Stimulated activated CD4-positive, alpha-beta T cell treated with anti-CD3 and anti-CD28 coated beads, Interleukin-2, amount 100 ng/mL, for 4 hours (primary cell): ENCODE measurements at places on chromosomes 3 and 15.

DNA sequence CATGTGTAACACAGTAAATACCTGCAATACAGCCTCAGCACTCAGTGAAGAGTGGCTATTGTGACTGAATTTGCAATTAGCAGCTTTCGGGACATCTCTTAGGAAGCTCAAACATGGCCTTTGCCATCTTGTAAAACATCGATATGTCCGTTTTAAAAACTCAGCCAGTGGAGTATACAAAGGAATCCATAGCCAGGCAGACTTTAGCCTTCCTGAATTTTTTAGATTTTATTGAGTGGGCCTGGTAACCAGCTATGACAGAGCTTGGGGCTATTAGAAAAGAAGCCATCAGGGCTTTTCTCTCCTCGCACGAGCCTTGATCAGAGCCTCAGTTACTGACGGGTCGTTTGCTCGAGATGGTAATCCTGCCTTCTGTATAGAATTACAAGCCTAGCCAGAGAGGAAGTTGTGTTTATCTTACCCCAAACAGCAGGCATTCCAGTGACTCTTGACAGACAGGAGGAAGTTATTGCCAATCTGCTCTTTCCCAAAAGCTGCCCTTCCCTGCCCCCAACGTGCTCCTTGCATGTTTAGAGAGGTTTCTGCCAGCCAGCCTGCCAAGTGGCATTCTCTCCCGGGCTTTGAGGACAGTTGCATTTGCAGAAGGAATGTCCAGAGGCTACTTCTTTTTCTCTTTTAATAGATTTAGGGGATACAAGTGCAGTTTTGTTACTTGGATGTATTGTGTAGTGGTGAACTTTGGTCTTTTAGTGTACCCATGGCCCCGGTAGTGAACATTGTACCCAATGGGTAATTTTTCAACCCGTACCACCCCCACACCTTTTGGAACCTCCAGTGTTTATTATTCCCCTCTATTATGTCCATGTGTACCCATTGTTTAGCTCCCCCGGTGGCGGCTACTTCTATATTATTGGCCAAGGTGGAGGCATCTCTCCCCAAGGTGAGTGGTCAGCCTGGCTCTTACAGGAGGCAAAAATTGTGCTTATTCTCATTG lies 40.6 kb downstream of the ITPR1 start:
- DNase-seq, result no peak

DNA sequence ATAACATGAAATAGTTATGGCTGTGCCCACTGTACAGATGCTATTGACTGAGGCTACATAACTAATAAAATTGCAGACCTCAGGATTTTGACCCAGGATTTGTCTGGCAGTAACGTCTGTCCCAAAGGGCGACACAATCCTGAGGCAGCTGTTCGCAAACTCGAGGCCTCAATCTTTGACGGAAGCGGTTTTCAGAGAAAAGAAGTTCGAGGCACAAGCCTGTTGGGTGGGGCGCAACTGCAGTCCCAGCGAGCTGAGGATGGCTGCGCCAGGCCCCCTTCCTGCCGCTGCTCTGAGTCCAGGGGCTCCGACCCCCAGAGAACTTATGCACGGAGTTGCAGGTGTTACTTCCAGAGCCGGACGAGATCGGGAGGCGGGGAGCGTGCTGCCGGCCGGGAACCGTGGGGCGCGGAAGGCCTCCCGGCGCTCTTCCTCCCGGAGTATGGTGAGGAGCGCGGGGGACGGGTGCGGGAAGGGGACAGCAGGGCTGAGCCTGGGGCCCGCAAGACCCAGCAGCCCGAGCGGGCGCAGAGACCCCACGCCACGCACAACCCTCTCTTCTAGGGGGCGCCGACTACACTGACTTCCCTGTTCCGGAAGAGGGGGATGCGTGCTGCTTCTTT lies at the start of gene PARP15:
PARP15 (plus strand) TSS at position 242 of the 623 bp plus-strand sequence; CDS start at position 260, 18 bp downstream.
- no peak for DNase-seq

GRCh38 chr15:52805351-52806283 lies 15.5 kb upstream of the ONECUT1 start:
- DNase-seq, result no peak

DNA sequence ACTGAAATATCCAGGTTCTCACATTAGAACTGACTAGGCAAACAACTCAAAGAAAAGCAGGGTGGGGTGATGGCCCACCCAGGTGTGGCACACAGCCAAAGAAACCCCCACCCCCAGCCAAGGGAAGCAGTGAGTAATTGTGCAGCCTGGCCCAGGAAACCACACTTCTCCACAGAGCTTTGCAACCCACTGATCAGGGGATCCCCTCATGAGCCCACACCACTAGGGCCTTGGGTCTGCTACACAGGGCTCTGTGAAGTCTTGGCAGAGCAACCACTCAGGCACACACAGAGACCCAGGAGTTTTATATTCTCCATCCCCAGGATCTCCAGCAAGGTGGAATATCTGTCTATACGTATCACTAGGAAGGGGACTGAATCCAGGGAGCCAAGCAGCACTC lies 22.2 kb upstream of the TRIM42 start:
- no peak for DNase-seq

GRCh38 chr3:60417576-60417975 lies 833.7 kb downstream of the FHIT start:
- DNase-seq, result no peak

DNA sequence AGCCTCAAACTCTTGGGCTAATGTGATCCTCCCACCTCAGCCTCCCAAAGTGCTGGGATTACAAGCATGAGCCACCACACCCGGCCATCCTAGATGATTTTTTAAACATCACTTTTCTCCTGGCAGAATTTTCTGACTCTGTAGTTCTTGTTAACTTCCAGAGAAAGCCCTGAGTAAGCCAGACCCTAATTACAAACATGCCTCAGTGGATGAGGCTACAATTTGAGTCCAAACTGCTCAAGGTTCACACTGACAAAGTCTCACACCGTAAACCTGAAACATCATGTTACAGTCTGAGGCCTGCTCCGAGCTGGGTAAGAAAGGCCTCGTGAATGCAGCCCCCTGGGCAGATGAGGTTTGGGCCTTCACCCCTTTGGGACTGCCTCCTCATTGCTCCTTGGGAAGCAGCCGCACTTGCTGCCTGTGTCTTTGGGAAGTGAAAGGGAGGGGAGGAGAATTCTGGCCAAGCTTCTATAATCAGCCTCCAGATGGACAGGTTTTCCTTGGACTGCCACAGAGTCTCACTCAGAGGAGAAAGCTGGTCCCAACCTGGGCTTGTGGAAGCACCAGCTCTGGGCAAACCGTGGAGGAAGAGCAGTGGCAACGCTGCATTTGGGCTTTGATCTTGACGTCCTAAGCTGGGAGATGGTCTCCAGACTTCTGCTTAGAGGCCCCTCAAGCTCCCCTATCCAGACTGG lies 46.0 kb downstream of the CA12 start:
- no peak for DNase-seq

- no peak for DNase-seq
Observed at GRCh38 chr3:100456745-100457144, 35.7 kb upstream of the TMEM45A start.

DNA sequence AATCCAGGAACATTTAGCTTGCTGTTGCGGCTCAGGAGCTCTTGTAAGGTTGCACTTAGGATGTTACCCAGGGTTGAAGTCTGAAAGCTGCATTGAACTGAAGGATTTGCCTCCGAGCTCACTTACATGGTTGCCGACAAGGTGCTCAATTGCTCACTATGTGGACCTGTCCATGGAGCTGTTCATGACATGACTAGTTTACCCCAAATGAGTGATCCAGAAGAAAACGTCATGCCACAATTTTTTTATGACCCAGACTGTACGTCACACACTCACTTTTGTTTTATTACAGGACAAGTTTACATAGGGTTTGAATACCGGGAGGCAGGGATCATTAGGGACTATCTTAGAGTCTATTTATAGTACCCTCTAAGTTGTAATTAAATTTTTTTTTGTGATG lies 21.0 kb upstream of the CLDN11 start:
- DNase-seq, result no peak

GRCh38 chr3:108090701-108091497 lies at the start of gene CD47:
TSS of gene CD47 (minus strand) at chr3:108091031. CDS start at chr3:108090908, 123 bp downstream.
- peak; percentile 93 for DNase-seq

GRCh38 chr3:46393554-46394434 lies 13.1 kb downstream of the CCR5AS start:
- no peak for DNase-seq

GRCh38 chr3:193210618-193211017 lies 30.4 kb upstream of the PLAAT1 start:
- no peak for DNase-seq

- DNase-seq, result no peak
Observed at GRCh38 chr3:882533-882932, 210.3 kb upstream of the CNTN6 start.

- no peak for DNase-seq
Observed at GRCh38 chr3:77147836-77148578, 108.1 kb downstream of the ROBO2 start.

DNA sequence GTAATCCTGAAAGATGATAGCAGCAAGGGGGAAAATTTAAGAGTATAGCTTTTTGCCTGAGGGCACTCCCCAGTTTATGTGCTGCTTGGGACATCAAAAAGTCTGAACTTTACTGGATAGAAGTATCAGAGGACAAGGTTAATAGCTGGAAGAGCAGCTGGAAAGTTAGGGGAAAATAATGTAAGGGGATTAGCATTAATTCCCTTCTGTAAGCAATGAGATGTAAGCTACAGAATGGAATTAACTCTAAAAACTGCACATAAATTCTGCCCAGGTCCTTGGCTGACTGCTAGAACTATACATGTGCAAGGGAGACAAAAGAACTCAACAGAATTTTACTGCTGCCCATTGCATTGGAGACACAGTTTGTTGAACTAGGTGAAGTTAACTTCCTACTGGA lies 55.6 kb downstream of the ATP11B start:
- no peak for DNase-seq

- no peak for DNase-seq
Observed at GRCh38 chr3:139355891-139356290, 12.1 kb downstream of the MRPS22 start.

DNA sequence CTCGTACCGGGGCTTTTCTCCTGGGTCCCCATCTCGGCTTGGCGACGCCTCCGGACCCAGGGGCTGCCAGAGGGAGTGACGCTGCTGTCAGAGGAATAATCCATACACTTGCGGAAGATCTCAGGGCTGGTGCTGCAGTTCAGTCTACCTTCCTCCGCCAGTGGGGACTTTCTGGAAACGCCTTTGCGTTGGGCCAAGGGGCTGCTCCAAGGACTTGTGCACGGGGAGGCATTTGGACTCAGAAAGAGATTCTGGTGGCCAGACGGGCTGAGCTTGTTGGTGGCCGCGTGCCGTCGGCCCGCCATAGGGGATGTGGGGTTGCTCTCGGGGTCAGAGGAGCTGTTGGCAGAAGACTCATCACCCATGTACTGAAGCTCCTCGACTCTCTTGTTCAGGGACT lies 21.8 kb downstream of the LARP6 start:
- DNase-seq, result no peak

DNA sequence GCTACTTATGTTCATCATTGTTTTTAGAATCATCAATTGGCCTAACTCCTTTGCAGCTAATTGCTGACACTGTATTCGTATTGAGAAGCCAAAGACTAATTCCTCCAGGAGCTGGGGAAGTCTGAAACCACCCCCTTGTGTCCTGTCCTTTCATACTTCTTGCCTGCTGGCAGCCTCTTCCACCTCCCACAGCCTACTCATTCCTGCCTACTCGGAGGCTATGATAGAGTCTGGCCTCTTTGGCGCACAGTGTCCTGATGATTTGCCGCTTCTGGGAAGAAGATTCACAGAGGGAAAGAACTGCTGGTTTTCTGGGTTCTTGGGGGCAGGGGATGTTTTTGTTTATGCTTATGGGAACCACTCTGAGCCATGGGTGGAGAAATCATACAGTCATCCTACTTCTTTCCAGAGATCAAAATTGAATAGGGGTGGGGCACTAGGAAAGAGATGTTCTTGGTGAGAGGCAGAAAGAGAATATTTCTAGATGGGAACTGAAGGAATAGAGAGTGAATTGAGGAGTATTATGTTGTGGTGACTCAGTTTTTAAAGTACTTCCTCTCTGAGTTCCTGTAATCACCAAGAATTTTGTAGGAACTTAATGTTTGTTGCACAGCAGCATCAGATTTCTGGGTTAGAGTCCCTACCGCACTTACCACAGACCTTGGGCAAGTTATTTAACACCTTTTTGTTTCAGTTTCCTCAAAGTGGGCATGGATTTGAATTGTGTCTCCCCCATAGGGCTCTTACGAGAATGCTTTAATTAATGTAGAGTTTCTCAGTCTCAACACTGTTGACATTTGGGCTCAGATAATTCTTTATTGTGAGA lies 22.1 kb upstream of the SCAANT1 start:
- no peak for DNase-seq

- DNase-seq, result no peak
Observed at GRCh38 chr3:71446734-71447133, 136.8 kb downstream of the FOXP1 start.

- no peak for DNase-seq
Observed at GRCh38 chr3:112763258-112763657, 83.4 kb downstream of the CD200R1L start.

GRCh38 chr3:124266487-124266886 lies 274.6 kb upstream of the ROPN1 start:
- no peak for DNase-seq

GRCh38 chr3:97232393-97233034 lies 418.1 kb downstream of the EPHA6 start:
- no peak for DNase-seq

GRCh38 chr3:175598740-175599139 lies 739.6 kb downstream of the NAALADL2 start:
- DNase-seq, result no peak

DNA sequence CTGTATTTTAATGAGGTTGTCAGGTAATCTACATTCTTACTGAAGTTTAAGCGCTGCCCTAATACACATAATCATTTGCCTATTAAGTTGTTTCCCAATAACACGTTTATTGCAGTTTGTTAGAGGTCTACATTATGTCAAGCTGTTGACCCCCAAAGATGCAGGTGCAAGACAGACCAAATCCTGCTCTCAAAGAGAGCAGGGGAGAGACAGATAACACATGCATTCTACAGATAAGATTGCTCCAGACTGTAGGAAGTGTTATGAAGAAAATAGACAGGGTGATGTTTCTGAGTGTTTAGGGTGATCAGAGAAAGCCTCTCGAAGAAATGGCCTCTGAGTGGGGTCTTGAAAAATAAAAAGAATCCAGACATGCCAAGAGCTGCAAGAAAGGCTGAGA lies 24.8 kb upstream of the OXTR start:
- DNase-seq, result no peak

GRCh38 chr15:59879506-59880265 lies 124.4 kb upstream of the FOXB1 start:
- DNase-seq, result no peak

GRCh38 chr3:27746838-27747237 lies 24.7 kb upstream of the EOMES start:
- DNase-seq, result no peak

DNA sequence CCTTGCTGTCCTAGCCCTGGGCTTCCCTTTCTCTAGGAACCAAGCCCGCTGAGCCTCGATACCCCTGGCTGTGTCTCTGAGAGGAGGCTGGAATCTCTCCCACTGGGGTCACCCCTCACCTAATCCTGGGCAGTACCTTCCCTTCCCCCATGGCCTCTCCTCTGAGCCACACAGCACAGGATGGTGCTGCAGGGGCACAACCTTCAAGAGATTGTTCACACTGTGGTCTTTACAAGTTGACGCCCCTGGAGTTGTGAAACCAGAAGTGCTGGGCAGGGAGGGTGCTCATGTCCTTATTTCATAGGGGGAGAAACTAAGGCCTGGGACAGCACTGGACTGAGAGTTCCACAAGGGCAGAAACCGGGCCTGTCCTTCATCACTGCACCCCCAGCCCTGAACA lies 70.9 kb upstream of the TMEM115 start:
- no peak for DNase-seq
